ENCODE measurements at places on chromosomes 2 and 18.

GRCh38 chr2:222445227-222445626 is 20.9 kb downstream of the SGPP2 start:
- no peak for DNase-seq

DNA sequence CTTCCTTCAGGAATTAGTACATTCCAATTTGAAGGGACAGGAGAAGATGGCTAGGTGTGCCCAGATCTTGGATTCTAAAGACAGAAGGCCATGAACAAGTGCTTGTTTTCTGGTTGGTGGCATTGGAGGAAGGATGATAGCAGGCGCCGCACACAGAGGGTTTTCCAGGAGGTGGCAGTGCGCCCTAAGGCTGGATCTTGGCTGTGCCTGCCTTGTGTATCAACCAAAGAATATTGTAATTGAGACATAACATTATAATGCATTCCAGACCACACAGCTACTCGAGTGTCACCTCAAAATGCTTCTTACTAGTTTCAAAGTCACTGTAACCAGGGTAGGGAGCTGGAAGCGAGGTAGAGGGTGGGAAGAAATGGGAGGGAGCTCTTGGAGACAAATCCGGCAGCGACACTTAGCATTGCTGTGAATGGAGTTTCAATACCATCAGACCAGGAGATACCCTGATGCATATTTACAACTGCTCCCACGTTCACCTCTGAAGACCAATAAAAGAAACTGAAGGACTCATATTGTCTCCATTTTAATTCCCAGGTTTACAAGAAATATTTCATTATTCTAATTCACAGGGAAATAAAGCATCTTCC is 42.5 kb downstream of the CPO start:
- DNase-seq = no peak

DNA sequence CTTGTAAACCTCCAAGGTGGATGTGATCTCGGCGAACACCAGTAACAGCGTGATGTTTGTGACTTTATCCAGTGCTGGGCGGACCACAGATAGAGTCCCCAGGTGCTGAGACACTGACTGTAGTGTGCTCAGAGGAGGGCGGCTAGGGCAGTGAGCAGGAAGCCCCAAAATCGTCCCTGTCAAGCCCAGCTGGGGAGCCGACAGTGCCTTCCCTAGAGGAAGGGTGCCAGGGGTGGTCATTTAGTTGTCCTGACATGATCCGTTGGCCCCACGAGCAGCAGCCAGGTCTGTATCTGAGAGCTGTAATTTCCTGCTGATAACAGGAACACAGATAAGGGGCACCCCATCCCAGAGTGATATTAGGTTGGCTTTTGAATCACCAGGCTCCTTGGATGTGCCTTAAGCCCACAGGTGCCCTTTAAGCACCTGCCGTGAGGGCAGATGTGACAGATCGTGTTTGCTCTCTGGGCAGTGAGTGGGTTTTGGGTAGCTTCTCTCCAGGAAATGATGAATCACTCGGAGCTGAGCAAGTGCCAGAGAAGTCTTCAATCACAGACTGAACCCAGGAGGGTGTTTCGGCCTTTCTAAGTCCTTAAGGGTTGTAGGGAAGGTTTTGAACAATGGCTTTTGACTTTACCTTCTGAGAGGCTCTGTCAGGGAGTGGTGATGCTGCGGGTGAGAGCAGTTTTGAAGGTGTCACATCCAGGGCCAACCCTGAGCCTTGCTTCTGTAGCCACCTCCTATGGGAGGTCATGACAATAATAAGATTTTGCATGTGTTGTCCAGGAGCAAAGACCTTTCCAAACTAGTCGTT is 7.7 kb downstream of the LPIN1 start:
- DNase-seq = peak; percentile 53

GRCh38 chr2:155060896-155061295 is 362.4 kb downstream of the KCNJ3 start:
- no peak for DNase-seq

DNA sequence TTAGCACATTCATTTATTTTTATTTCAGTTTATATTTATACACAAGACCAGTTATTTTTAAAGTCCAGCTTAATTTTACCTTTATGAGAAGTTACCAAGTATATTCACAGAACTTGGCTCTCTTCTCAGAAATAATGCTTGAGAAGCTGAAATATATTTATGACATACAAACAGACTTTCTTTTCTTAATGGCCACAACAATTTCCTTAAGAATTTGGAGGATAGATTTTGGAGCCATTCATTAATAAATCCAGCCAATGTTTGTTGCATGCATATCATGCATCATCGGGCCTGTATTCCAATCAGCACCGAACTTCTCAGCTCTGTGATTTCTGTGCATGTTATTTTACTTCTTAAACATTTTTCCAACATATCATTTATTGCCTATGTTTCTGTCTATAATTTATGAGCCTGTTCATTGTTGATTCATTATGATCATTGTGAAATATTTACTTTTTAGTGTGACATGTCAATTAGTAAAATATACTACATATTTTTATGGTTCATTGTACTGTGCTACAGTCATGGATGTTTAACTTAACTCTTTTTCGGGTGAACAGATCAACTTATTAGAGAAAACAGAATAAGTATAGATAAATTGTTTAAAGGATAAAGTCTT is 3.5 kb downstream of the GULP1 start:
- no peak for DNase-seq

DNA sequence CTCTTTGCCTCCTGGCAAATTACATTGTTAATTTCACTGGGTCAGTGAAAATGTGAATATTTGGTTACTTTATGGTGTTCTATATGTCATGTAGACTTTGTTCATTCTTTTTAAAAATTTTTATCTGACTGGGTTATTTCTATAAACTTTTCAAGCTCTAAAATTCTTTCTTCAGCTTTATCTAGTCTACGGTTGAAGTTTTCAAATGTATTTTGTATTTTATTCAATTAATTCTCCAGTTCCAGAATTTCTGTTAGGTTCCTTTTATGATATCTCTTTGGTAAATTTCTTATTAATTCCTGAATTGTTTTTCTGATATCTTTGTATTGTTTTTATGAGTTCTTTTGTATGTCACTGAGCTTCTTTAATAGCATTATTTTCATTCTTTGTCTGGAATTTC is 228.1 kb downstream of the LPIN1 start:
- no peak for DNase-seq

DNA sequence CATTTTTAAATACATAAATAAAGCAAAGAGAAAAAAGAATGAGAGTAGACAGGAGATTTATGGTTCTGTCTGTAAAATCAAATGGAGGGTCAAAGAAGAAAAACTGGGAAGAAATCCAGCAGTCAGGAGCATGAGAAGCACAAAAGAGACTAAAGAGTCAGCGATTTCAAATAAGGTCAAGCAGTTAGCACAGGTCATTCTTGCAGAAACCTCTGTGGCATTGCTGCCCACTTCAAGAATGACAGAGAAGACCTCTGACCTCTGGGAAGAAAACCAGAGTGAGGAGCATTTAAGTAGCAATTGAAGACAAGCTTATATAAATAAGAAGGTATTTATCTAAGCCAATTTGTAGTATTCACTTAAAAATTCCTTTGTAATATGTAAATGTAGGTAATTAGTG is 172.0 kb upstream of the SPOPL start:
- no peak for DNase-seq

All from activated CD4-positive, CD25-positive, alpha-beta regulatory T cell (primary cell).